ENCODE measurements at places on chromosomes 12 and 14.

DNA sequence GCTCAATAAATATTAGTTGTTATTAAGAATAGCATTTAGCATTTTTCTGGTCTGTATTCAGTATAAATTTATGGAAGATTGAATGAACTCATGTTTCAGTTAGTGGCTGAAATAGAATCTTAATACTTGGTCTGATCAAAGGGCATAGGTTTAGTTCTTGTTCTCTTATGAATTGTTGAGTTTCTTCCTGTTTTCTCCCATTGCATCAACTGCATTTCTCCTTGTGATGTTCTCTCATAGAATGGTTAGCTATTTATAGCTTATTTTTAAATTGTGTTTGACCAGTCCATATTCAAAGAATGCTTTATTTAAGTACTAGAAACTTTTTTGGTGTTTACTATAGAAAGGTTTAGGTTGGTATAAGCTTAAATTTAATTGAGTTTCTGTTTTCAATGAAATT lies 29.8 kb downstream of the APAF1 start:
- DNase-seq, result no peak

- no peak for DNase-seq
Observed at GRCh38 chr12:108478611-108479206, 36.4 kb upstream of the FICD start.

GRCh38 chr14:64707661-64708060 lies 3.4 kb downstream of the PLEKHG3 start:
- DNase-seq, result no peak

DNA sequence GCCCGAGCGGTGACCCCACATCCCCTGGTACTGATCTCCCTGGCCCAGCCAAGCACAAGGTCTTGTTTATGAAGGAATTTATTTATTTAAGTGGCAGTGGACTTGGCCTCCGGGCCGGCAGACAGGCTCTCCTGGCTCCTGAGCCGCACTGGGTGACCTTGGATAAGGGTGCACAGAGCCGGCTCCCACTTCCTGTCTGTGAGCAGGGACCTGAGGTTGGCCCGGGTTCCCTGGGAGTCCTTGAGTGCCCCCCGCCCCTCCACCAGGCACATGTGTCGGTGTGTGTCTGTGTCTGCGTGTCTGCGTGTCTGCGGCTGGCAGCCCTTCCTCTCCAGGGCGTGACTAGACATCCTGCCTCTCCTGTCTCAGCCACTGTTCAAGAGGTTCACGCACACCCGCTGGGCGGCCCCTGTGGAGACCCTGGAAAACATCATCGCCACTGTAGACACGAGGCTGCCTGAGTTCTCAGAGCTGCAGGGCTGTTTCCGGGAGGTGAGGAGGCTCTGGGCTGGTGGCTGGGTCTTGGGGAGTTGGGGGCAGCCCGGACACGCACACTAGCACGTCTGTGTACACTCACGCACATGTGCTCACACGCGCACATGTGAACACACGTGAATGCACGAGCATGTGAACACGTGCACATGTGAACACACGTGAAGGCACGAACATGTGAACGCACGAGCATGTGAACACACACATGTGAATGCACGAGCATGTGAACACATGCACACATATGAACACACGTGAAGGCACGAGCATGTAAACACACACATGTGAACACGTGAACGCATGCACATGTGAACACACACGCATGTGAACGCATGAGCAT lies 9.3 kb downstream of the TNFAIP2 start:
- no peak for DNase-seq

GRCh38 chr14:66140213-66140918 lies 345.8 kb upstream of the CCDC196 start:
- no peak for DNase-seq

GRCh38 chr12:110279566-110280375 lies 1.3 kb upstream of the ATP2A2 start:
- no peak for DNase-seq

DNA sequence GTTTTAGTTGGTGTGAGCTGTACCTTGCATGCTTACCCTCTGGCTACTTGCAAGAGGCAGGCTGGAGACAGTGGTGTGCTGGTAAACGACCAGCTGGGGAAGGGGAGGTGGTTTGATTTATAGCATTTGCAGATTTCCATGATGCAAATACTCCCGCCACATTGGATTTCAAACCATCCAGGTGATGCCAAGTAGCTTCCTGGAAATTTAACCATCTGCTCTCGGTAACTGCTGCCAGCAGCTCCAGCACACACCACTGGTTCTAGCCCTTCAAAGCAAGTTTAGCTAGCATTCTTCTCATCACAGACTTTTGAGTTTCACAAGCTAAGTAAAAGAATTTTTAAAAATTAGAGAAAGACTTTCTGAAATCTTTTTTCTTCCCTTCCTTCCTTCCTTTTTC lies 104.5 kb upstream of the AMIGO2 start:
- DNase-seq, result no peak

DNA sequence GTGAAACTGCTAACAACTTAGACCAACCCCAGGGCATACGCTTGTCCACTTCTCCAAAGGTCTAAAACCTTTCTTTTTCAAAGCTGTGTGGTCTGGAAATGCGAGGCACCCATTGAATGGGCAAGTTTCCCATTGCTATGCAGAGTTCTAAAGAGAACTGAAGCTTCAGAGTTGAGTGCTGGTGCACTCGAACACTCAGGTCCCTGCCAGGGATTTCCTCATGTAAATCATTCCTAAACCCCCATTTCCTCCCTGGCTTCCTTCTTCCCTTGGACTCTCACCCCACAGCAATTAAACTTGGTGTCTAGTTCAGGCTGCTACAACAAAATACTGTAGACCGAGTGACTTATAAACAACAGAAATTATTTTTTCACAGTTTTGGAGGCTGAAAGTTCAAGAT lies 2.2 kb upstream of the PXN start:
- DNase-seq, result peak; percentile 64

GRCh38 chr14:100712490-100712889 lies 14.2 kb upstream of the DLK1 start:
- no peak for DNase-seq

- no peak for DNase-seq
Observed at GRCh38 chr14:62015243-62015642, 253.0 kb downstream of the SNAPC1 start.

DNA sequence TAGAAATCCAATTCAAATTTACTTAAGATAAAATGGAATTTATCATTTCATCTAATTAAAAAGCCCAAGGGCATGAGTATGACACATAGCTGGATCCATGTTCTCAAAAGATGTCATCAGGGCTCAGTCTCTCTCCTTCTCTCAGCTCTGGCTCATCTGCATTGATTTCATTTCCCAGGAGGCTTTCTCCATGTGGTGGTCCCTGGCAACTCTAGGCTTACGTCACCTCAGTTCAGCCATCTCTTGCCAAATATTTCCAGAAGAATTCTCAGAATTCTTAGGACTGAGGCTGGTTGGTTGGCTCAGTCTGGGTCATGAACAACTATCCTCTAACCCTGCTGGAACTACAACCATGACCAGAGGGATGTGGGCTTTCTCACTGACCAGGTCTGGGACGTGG lies 65.3 kb downstream of the FOS start:
- DNase-seq, result no peak

GRCh38 chr12:10749700-10750384 lies 26.7 kb upstream of the YBX3 start:
- DNase-seq, result peak; percentile 98

DNA sequence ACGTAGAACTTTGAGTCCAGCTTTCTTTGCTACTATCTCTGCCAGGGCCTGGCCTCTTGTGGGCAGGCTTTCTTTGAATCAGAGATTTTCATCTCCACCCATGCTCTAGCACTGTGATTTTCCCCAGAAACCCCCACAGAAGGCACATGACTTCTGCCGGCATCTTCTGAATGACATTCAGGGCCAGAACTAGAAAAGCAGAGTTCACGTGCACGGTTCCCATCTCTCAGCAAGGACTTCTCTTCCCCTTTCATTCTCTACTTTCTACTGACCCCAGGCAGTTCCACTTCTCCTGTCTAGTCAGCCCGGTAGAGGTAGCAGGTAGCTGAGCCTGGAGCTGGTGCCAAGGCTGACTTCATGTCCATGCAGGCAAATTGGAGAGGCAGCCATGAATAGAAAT lies 26.9 kb downstream of the BATF start:
- no peak for DNase-seq

- DNase-seq, result no peak
Observed at GRCh38 chr12:121534495-121535148, 46.2 kb downstream of the KDM2B start.

DNA sequence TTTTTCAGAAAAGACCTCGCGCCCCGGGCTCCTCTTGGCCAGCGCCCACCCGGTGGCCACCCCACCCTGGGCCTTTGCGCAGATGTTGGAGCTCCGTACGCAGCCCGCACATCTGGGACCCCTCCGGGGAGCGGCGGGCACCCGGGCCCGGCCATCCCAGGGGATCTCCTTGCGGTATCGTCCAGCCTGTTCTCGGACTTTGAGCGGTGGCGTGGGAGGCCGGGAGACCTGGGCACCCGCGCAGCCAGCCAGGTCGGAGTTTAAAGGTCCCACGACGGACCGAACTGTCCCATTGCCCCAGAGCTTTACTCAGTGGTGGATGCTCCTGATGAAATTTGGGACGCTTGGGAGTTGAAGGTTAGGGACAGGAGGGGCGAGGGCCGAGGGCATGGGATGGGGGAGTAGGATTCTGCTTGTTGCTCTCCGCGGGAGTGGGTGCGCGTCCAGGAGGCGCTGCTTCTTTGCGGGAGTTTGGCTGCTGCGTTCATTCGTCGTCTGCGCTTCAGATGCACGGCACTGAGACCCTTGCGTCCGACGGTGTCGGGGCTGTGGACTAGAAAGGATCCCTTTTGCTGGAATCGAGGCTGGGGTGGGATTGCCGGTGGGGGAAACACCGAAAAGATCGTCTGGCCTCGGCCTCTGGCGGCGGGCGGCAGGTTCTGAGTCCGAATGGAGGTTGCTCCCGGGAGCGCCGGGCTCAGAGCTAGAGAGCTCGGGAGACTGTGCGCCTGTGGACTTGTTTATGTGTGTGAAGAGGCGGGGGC lies 1.4 kb downstream of the NTF3 start:
- DNase-seq, result no peak

DNA sequence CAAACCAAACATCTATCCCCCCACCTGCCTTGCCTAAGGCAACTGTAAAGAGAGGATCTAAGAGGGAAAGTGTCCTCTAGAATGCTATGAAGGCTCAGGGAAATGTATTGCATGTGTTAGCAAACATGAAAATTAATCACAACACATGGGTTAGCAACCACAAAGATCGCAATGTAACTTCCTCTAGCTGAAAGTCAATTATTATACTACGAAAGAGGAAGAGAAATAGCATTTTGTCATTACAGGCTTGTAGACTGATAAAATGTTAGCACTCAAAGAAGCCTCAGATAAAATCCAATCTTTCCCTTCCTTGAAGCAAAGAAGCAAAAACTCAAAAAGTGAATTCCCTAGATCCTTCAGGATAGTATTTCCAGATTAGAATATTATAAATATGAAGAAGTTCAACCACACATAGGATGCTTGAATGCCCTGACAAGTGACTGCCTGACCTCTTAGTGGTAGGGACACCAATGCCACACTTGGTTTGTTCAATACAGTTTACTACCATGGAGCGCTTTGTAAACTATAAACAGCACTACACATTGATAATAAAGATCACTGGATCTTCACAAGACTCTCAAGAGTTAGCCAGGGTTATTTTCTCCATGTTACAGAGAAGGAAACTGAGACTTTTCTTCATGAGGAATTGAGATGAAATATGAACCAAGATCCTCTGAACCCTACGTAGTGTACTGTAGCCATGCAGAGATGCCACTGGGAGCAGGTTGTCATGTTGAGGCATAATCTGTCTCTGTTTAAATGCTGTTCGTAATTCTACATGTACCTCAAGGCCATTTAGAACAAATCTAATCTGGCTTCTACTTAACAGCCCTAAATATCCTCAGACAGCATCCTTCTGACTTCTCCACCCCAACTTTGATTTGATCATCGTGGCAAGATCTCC lies 100.7 kb downstream of the ITPR2 start:
- no peak for DNase-seq

- DNase-seq, result peak; percentile 19
Observed at GRCh38 chr12:4273652-4274395, at the start of gene CCND2. TSS of gene CCND2 (plus strand) at chr12:4273762. CDS start at chr12:4274041, 279 bp downstream.
